Breast epithelium (tissue), 4 donors: ENCODE measurements at places on chromosomes 11 and 22. TPM values are rescaled to one million over a fixed set of nuclear protein-coding genes. Genes with fewer than 3 reads are reported as not detected.

Gene MS4A7
- total RNA-seq: 39.0 TPM

DNA sequence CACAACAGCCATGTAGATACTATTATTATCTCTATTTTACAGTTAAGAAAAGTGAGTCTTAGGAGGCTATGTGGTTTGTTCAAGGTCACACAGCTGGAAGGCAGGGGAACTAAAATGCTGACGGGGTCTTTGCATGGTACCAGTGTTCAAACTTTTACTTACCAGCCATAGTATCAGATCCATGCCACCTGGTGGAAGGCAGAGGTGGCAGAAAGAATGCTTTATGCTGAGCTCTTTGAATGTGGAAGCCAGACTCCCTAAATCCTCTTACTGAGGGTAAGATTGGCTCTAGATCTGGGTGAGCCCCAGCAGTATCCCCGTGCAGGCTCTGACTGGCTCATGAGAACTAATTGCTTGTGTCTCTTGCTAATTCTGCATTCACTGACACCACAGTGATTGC, 54.3 kb upstream of the NAV2 start:
- no peak for DNase-seq

GRCh38 chr11:118088531-118088930, 1.8 kb upstream of the SMIM35 start:
- DNase-seq: no peak

DNA sequence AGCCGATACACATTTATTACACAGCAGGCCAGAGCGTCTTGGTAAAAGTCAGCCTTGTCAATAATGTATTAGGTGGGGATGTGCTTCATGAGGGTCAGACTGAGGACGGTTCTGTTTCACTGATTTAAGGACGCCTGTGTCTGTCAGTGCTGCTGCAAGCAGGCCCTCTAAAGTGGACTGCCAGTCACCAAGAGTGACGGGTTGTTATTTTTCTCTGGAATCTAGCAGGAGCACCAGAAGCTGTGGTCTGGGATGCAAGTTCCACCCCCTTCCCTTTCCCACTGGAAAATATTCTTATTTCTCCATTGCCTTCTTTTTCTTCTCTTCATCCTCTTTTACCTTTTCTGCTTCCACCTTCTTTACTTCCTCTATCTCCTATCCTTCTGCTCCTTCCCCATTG, 191.2 kb upstream of the NCAM1 start:
- no peak for DNase-seq

- DNase-seq: no peak
Observed at GRCh38 chr11:27735281-27735680, 35.0 kb upstream of the BDNF start.

DNA sequence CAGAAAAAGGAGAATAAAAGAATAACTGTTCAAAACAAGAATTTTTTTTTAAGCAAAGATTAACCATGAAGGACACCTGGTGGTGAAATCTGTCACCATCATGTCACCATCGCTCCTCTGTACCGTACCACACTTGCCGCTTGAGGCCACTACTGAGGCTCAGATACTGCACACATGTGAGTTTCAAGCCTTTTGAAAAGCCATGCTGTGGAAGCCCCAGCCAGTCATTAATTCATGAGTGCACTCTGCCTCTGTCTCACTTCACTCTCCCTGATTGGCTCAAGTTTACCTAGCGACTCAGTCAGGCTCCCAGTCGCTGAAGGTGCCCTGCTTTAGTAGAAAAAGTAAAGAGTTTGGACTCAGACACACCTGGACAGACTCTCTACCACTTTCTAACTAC, 6.6 kb upstream of the MS4A12 start:
- DNase-seq: no peak

DNA sequence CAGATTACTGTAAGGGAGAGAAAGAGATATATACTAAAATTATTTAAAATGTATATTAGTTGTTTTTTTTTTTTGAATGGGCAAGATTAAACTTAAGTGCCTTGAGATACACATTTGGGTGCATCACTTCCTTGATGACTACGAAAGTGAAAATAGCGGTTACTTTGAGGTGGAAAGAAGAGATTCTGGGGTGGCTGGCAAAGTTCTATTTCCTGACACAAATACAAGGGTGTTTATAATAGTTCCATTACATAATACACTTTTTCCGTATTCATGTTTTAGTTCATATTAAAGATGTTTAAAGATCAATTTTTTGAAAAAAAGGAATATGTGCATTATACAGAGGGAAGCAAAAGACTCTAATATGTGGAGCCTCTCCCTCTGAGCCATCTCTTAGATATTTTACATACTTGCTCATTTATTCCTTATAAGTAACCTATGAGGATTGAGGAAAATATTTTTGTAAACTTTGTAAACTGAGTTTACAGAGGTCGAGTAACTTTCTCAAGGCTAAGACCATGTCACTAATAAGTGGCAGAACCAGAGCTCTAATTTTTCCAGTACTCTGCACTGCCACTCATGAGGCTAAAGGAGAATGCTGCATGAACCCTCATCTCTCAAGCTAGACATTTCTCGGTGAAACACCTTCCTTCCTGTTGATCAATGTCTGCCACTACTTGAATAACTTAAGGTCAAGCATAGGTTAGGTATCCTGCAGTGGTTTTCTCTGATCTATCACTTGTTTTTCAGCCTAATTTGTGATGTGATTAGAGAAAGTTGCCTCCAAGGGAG, 58.6 kb downstream of the DDIAS start:
- no peak for DNase-seq

DNA sequence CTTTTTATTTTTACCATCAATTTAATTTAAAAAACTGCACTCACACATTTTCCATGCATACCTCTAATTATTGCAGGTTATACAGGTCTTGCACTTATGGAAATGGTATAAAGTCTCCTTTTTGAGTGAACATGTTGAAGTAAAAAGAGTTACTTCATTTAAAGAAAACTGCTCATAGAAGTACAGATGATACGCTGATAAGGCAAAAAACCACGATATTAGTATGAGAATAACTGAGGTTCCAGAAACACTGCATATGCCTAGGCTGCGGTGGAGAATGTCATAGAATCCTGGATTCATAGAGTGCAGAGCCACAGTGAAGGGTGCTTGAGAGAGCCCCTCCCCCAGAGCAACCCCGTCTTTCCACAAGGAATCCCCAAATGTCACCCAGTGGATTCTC, 175.8 kb downstream of the BCR start:
- DNase-seq: no peak

Gene MEI1
- total RNA-seq: 4.3 TPM

Gene ZNF74
- total RNA-seq: 11.5 TPM

Gene CDC45
- 0.48 TPM for total RNA-seq

DNA sequence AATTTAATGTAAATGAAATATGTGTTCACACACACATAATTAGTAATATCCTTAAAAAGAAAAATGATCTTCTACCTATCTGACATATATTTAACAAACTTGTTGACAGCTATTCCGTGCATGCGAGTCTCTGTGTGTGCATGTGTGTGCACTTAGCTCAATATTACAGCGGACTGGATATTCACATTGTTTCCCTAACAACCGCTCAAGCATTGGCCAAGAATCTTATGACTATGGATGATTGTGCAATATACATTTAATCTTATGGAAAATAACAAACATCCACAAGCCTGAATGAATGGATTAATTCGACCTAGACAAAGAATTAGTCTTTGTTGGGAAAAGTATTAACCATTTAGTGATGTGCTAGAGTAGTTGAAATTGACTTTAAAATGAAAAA, 1078.6 kb downstream of the LRRC4C start:
- no peak for DNase-seq

DNA sequence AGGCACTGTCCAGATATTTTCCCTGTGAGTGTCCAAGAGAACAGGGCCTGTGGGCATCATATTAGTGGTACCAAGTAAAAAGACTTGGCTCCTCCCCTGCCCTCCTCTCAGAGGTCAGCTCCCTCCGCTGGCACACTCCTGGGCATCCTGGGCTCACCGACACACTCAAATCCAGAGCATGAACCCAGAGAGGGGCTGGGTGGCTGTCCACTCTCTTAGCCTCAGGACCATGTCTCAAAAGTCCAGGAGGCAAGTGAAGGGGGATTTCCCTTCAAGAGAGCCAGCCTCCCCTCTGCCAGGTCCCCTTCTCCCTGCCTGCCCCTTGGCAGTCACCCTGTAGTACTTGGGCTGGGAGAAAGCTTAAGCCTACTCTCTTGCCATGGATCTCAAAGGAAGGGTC, 10.3 kb downstream of the BCL9L start:
- no peak for DNase-seq

GRCh38 chr22:19943082-19944026, 1.7 kb upstream of the TXNRD2 start:
- DNase-seq: no peak

DNA sequence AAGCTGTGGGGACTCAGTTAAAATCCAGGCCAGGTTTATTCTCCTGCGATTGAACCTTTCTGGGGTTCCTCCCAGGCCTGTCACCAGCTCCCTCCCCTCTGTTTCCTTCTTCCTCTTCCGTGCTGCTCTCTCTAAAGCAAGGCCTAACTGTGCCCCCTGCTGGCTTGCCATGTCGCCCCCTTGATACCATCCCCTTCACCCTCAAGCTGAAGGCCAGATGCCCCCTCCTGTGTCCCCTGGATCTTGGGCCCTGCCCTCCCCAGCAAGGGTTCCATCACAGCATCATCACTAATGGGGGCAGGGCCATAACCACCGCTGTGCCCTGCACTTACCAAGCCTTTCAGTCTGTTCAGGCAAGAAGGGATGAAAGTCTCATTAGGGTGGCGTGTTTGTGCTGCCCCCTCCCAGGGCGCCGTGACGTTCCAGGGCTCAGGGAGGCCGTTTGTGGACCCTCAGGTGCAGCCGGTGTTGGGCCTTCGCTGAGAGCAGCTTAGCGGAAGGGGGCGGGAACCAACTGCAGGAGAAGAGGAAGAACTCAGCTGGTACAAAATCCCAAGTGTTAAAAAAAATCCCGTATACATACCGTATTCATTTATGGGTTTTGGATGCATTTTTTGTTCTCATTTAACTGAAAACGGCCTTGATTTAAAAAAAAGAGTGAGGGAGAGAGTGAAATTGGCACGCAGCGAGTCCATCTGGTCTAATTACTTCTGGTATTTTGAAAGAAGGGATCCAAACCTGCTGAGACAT, 69.9 kb downstream of the MPPED1 start:
- no peak for DNase-seq

Gene OR5B21
- not detected for total RNA-seq

Gene RGL4
- not detected for total RNA-seq

DNA sequence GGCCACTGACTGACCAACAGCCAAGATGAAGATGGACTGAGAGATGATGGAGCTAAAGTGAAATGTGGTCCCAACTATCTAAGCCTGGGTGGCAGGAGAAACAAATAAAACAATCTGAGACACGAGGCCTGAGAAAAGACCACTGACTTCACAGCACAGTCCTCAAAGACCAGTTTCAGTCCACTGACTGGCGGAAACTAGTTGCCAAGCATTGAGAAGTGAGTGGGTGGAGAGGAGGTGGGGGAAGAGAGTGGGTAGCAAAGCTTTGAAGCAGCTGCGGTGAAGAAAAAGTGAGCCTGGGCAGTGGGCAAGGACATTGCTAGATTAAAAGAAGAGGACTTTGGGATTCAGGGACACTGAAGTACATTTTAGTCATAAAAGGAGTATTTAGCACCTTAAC, 1.9 kb downstream of the MS4A1 start:
- no peak for DNase-seq

GRCh38 chr11:41403458-41403857, 56.0 kb downstream of the LRRC4C start:
- DNase-seq: no peak

GRCh38 chr11:59144096-59144495, 1.4 kb downstream of the FAM111A start:
- DNase-seq: no peak

Gene CRYBB1
- not detected for total RNA-seq

DNA sequence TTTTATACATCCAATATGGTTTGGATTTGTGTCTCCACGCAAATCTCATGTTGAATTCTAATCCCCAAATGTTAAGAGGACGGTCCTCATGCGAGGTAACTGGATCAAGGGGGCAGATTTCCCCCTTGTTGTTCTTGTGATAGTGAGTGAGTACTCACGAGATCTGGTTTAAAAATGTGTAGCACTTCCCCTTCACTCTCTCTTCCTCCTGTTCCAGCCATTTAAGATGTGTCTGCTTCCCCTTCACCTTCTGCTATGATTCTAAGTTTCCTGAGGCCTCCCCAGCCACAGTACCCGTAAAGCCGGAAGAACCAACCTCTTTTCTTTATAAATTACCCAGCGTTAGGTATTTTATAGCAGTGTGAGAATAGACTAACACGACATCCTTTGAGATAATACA, 98.6 kb downstream of the TTC28 start:
- DNase-seq: no peak

Gene MS4A15
- not detected for total RNA-seq

Gene TMEM132A
- 8.5 TPM for total RNA-seq

GRCh38 chr11:70732023-70732880, 333.9 kb downstream of the CTTN start:
- no peak for DNase-seq

DNA sequence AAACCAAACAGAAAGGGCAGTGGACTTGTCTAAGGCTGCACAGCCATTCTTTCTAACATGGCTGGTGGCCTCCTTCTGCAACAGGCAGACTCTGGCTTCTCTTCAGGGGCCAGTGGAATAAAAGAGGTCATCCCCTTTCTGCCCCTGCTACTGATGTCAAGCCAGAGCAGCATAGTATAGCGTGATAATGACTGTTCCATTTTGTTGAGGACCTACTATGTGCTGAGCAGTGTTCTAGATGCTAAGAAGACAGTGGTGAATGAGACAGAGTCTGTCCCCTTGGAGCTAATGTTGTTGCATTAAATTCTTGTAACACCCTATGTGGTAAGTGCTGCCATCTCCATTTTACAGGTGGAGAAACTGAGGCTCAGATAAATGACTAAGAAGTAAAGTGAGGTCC, 15.7 kb upstream of the SYT7 start:
- no peak for DNase-seq

Gene KDELR3
- total RNA-seq: 18.0 TPM

DNA sequence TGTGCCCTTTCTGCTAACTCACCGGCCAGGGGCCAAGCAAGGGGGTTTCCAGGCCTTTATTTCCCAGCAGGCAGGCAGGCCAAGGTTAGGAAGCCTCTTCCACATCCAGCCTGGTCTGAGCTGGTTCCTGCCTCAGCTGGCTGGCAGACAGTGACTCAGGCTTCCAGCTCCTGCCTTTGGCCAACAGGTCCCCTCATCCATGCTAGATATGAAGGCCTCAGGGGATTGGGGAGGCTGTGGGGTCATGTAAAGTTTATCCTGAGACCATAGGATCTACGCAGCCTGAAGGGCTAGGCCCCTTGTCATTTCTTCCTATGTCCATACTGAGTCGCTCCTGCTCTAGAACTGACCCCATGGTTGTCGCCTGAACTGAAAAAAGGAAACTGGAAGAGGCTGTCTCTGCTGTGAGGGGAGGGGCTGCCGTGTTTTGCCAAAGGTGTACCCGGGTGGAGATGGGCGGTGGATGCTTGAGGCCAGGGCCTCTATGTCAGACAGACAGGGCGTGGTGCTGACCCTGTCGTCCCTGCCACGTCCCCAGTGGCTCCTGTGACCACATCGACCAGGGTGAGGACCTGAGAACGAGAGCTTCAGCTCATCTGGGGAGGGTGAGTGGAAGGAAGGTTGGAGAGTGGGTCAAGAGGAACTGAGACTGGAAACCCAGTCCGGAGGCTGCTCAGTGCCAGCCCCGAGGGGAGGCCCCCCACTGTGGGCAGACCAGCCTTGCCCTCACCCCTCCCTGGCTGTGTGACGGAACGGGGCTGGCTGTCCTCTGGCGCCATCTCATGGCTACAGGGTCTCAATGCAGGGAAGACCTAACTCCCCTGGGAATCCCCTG, 17.0 kb downstream of the P2RY6 start:
- peak; percentile 48 for DNase-seq
